ENCODE measurements at places on chromosomes 5 and 9.

DNA sequence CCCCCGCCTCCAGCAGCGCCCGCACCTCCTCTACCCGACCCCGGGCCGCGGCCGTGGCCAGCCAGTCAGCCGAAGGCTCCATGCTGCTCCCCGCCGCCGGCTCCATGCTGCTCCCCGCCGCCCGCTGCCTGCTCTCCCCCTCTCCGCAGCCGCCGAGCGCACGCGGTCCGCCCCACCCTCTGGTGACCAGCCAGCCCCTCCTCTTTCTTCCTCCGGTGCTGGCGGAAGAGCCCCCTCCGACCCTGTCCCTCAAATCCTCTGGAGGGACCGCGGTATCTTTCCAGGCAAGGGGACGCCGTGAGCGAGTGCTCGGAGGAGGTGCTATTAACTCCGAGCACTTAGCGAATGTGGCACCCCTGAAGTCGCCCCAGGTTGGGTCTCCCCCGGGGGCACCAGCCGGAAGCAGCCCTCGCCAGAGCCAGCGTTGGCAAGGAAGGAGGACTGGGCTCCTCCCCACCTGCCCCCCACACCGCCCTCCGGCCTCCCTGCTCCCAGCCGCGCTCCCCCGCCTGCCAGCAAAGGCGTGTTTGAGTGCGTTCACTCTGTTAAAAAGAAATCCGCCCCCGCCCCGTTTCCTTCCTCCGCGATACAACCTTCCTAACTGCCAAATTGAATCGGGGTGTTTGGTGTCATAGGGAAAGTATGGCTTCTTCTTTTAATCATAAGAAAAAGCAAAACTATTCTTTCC is 19.3 kb downstream of the CDKN2A start:
- DNase-seq, result no peak

- no peak for DNase-seq
These were observed 144.9 kb downstream of the GIN1 start for GRCh38 chr5:102975045-102975444.

GRCh38 chr9:112443200-112443599 is 43.4 kb upstream of the KIAA1958 start:
- DNase-seq, result no peak

DNA sequence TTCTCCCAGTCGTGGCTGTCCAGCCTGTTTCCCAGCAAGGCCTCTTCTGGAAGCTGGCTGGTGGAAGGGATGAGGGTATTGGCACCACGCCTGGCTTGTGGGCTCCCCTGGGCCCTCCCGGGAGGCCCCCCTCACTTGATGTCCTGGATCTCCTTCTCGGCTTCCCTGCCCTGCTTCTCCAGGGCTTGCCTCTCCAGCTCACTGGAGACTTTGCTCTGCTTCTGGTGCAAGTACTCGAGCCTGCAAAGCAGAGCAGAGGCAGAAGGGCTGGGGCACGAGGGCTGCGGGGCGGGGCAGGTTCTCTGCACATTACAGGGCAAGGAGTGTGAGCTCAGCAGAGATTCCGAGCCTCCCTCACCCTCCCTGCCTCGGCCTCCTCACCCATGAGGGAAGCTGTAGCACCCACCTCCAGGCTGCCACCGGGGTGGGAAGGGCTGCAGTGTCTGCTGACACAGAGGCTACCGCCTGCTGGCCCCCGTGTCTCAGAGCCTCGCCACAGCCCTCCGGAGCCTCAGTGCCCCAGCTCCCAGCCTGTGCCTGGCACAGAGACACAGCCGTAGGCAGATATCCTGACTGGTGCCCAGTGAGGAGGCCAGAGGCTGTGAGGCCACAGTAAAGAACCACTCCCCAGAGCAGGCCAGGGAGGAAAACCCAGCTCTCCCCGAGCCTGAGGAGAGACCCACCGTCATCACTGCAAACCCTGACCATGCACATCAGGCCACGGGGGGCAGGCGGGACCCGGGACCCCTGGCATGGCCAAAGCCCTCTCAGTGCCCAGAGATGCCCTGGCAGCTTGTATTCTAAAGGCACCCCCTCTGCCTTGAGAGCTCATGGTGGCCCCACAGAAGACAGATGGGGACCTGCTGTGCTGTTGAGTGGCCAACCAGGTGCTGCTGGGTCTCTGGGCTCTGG is 7.2 kb downstream of the SNAPC4 start:
- no peak for DNase-seq

- no peak for DNase-seq
These were observed 133.9 kb downstream of the SREK1 start for GRCh38 chr5:66277981-66278380.

DNA sequence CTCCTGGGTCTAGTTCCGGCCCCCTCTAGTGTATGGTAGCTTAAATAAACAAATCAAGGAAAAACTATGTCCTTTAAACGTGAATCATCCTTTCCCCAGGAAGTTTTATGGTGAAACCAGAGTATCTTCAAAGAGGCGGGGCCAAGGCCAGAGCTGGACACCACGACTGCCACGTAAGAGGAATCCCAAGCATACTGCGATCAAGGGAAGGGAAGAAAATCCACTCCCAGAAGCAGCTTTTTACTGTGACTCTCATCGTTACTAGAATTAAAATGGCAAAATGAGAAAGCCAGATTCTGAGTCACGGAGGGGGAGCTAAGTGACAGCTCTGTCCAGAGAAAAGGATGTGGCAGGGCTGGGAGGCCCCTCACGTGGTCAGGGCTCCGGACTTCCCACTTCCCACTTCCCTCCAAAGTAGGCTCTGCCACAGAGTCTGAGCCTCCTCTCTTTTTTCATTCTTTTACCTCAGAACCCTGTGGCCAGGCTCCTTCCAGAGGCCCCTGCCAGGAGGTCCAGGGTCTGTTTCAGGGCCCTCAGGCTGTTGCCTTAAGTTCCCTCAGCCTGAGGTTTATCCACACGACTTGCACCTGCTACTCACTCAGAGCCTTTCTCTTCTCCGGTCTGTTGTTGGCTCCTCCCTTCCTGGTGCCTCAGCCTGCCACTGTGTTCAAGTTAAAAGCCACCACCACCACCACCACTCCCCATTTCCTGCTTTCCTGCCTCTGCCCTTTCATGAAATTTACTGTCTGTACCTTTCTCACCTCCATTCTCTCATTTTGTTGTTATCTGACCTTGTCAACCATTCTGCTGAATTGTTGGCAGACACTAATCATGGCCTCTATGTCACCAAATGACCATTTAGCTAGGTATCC is 1.4 kb upstream of the GLRX start:
- DNase-seq, result no peak

GRCh38 chr5:126531543-126532120 is 63.4 kb downstream of the ALDH7A1 start:
- no peak for DNase-seq

GRCh38 chr5:180649297-180650039 is at the start of gene FLT4:
Gene FLT4 (minus strand): TSS chr5:180649600. CDS start chr5:180649545, 55 bp downstream.
- DNase-seq, result no peak

DNA sequence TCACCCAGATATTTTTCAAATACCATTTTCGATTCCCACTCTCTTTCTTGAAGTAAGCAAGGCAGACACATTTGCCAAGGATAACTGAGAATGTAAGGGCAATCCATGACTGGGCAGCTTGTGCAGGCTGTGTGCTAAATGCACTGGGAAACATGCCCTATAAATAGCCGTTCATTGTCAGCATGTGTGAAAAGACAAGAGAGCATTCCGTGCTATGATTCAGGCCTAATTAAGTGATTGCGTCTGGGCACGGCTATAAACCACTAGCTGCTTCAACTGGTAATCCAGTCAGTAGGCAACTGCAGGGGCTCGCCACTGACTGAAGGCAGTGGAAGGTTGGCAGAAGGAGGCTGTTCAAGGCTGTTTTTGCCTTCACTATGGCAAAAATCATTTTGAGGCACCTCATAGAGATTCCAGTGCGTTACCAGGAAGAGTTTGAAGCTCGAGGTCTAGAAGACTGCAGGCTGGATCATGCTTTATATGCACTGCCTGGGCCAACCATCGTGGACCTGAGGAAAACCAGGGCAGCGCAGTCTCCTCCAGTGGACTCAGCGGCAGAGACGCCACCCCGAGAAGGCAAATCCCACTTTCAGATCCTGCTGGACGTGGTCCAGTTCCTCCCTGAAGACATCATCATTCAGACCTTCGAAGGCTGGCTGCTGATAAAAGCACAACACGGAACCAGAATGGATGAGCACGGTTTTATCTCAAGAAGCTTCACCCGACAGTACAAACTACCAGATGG is at the start of gene HSPB3:
HSPB3 (plus strand) TSS at position 287 of the 745 bp plus-strand sequence; CDS start at position 378, 91 bp downstream.
- DNase-seq, result no peak

DNA sequence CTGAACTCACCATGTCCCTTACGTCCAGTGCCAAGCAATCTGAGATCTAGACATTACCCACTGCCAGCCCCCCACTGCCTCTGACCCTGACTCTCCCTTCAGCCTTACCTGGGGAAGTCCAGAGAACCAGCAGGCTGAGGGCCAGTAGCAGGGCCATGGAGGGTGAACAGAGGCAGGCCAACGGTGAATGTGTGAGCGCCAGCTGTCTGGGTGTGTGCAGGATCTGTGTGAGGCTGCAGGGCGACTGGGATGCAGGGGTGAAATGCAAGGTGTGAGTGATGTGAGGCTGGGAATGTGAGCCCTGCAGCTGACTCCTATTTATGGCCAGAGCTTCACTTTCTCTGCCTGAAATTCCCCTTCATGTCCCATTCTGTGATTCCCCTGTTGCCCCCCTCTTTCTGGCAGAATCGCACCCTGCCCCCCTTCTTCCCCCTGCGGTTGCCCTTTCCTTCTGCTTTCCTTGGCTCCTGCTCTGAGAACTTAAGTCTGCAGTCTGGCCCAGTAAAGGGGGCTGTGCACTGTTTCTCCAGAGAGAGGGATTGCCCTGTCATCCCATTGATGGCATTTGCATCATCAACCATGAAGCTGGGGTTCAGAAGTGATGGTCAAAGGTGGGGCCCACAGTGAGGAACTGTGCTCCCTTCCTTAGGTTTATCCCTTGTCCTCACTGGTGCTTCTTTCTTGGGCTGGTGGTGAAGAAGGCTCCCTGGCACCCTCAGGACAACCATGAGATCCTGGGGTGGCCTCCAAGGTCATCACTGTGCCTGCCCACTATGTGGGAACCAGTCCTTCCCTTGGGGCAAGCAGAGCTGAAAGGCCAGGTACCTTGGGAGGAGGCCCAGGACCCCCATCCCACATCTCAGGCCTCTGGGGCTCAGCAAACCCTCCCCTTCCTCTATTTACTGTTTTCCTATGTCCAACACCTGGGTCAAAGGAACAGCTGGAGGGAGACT is at the start of gene CCL19:
CCL19 (minus strand) TSS at position 294 of the 953 bp plus-strand sequence; CDS start at position 157, 137 bp downstream.
- no peak for DNase-seq

DNA sequence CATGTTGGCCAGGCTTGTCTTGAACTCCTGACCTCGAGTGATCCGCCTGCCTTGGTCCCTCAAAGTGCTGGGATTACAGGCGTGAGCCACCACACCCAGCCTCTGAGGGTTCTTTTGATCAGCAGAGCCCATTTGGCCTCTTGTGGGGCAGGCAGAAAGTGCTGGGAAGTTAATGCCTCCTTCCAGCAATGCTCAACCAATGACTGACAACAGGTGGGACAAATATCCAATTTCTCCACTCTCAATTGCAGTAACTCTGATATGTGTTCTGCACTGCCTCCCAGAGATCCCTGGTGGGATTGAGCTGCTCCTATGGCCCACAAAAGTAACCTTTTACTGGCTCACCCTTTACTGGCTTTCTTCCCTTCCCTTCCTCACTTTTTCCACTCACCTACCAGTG is 79.9 kb upstream of the APC start:
- DNase-seq, result no peak
